ENCODE measurements at places on chromosomes 12 and 14. TPM values are rescaled to one million over a fixed set of nuclear protein-coding genes. Genes with fewer than 3 reads are reported as not detected.

- DNase-seq, result no peak
Observed at GRCh38 chr12:68761901-68762630, 16.1 kb downstream of the SLC35E3 start.

DNA sequence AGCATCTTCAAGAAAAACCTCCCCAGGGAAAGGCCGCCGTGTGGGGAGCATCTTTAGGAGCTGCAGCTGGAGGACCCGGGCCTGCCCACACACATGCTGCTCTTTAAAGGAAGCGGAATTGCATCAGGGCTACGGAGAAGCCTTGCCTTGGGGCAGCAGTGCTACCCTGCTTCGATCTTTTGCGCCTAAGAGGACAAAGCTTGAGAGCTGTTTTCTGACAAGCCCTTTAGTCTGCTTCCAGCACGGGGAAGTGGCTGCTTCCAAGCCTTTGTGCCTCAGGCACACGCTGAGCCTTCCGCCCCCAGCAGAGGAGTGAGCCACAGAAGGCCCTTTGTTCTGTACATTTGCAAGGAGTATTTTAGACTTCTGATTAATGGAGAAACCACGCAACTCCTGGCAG, 31.5 kb downstream of the COA8 start:
- DNase-seq, result no peak

DNA sequence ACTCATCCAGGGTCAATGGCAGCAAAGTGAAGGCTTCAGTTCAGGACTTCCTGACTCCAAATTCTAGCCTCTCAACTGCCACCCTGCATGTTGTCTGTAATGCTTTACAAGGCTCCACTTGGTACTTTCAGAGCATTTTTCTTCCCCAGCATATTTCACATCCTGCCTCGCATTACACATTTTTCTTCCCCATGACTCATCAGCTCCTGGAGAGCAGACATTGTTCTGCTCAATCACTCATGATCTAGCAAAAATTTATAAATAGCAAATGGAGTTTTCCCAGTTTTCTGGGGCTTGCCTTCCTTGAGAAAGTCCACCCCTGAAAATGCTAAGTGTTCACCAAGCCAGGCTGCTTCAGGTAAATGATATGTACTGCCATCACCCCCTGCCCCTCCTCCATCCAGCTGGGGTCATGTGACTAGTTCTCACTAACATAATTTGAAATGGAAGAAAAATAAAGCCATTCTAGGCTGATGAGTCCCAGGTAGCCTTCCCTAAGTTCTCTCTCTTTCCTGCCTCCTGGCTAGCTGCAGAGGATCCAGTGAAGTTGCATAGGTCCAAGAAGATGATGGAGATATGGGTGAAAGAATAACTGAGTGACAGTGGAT, 69.4 kb downstream of the ARMH4 start:
- no peak for DNase-seq

GRCh38 chr14:67395086-67395875, 16.7 kb downstream of the PLEK2 start:
- no peak for DNase-seq

- DNase-seq, result no peak
Observed at GRCh38 chr12:93177208-93178153, 200.2 kb upstream of the NUDT4 start.

GRCh38 chr12:128643155-128643554, 180.6 kb downstream of the SLC15A4 start:
- no peak for DNase-seq

GRCh38 chr14:56322531-56322930, 204.3 kb downstream of the PELI2 start:
- DNase-seq, result no peak

- no peak for DNase-seq
Observed at GRCh38 chr12:59737725-59738463, 142.1 kb downstream of the SLC16A7 start.

DNA sequence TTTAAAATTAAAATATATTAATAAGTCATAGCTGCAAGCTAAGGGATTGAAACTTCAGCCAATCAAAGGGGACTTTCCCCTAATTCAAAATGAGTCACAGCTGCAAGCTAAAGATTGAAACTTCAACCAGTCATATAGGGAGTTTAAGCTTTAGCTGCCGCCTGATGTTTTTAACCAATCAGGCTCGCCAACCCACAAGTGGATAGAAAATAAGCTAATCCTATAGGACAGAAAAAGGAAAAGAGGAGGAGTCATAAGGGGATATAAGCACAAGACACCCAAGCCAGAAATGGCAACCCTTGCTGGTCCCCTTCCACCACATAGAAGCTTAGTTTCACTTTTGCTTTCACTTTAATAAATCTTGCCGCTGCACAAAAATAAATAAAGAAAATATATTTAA, 1154.6 kb downstream of the GALC start:
- peak; percentile 13 for DNase-seq

DNA sequence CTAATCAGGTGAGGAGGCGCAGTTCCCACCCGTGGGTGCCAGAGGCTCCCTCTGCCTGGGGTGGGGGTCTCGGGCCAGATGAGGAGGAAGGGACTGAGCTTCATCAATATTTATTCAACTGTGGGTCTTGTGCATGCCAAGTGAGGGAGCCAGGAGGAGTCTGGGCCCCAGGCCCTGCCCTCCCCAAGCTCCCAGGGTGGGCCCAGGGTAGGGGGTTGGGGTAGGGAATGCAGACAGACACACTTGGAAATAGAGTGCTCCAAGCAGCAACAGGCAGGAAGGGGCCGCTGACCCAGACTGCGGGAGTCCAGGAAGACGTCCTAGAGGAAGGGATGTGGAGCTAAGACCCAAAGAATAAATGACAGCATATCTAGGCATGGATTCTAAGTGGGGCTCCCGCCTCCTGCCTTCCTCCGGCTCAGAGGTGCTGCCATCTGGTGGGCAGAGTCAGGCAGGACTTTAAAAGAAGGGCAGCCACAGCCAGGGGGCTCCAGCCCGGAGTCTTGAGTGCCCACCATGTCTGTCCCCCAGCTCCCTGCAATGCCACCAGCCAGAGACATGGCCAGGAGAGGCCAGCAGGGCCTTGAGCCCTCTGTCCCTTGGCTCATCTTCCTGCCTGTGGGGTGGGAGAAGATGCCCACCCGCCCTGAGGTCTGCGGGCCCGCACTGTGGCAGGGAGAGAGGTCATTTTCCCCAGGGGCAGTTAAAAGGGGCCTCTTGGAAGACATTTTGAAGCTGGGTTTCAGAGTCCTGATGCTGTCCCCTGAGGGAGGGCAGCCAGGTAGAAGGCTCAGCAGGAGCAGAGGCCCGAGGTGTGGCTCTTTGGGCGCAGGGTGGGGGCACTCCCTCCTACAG, 70.1 kb downstream of the PHETA1 start:
- DNase-seq, result peak; percentile 16

The TBX5 gene
- not detected for total RNA-seq

The SIX6 gene
- total RNA-seq, result not detected

The NCKAP5L gene
- 11.2 TPM for total RNA-seq

The CELA1 gene
- total RNA-seq, result 0.36 TPM

The CAPS2 gene
- total RNA-seq, result 5.8 TPM

The MEG3 gene
- total RNA-seq, result not detected
